ENCODE measurements at places on chromosomes 7 and 10.

GRCh38 chr7:133703547-133703946 is 423.6 kb upstream of the LRGUK start:
- DNase-seq, result no peak

GRCh38 chr7:154965014-154965413 is 37.9 kb downstream of the PAXIP1 start:
- no peak for DNase-seq

DNA sequence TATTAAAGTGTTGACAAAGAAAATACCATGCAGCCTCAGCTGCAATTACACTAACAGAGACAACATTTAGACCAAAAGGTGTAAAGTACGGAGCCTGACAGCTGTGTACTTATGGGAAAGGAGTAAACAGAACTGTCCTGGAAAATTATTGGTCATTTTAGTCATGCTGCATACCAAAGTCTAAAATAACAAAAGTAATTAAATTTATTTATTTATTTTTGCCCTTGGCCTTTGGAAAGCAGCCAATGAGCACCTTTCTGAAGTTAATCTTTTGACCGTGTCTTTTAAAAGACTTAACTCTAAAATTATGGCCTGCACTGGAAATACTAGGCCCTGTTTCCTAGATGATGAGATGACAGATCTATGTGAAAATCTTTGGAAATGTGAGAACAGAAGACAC is 597.6 kb downstream of the NXPH1 start:
- peak; percentile 40 for DNase-seq

- no peak for DNase-seq
Measured at GRCh38 chr10:124829447-124830115, 28.0 kb downstream of the ABRAXAS2 start.

GRCh38 chr10:132386419-132386831 is 10.6 kb upstream of the PWWP2B start:
- no peak for DNase-seq

GRCh38 chr10:28545967-28546644 is 13.2 kb downstream of the WAC start:
- no peak for DNase-seq

GRCh38 chr7:149846436-149847046 is 8.4 kb downstream of the ZNF862 start:
- DNase-seq, result no peak

- no peak for DNase-seq
Measured at GRCh38 chr7:159147687-159148086, 3.0 kb upstream of the VIPR2 start.

Measured in NCI-H748 treated with DMSO at 0.1 percent for 48 hours (cell line).